NCI-H2081 treated with DMSO at 0.1 percent for 48 hours (cell line): ENCODE measurements at places on chromosomes 11 and 22.

DNA sequence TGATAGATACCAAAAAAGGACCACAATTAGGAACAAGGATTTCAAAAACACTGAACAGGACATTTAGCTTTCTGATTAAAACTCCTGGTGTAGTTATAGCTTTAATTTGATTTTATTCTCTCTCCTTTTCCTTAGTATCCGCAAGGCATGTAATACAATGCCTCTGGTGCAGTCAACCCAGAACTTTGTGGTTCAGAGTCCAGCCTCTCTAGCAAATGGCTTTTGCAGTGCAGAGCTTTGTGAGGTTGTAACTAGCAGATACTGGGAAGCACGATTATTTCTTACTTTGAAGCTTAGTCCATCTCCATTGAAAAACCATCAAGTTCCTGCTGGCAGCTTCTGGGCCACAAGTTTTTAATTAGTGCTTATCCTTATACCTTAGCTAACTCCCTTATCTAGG is 79.8 kb downstream of the GRIA4 start:
- DNase-seq = no peak

- no peak for DNase-seq
Observed at GRCh38 chr22:43345356-43345755, 2.2 kb upstream of the SCUBE1 start.

- no peak for DNase-seq
Observed at GRCh38 chr11:555227-555779, 5.2 kb downstream of the LMNTD2 start.

DNA sequence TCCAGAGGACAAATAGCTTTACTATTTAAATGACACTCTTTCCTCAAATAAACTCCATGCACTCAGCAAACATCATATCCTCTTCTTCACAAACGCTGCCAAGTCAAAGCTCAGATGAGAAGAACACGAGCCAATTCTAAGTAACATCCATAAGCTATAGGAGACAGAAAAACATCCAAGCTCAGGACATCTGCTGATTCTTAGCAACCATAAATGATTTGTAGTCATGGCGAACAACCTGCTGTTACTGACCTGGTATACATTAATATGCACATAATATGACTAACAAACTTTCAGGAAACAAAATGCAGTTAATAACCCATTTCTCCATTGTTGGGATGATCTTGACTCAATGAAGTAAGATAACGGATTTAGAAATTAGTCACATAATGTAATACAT is 6.7 kb downstream of the GALNT18 start:
- no peak for DNase-seq

DNA sequence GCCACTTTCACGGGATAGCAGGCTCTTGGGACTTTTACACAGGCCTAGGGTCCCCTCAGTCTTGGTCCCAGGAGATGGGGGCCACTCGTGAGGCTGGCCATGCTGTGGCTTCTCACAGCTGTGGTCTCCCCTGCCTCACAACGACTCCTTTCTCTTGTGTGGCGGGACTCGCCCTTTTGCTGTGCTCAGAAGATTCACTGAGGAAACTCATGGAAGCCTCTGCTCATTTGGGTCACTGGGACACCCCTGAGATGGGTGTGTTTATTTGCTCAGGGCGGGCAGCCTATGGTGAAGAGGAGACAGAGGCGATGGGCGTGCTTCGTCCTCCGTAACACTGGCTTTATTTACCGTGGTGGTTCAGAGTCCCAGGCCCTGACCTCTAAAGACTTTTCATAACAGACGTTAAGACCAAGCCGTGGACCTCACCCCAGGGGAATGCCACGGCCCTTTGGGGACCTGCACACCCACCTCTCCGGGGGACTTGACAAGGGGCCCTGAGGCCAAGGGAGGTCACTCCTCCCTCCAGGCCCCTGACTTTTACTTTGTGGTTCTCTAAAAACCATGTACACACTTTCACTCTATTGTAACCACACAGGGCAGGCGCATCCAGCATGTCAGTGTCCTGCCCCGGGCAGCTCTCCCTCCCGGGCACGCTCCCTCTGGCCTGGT is 15.5 kb downstream of the TEF start:
- no peak for DNase-seq

DNA sequence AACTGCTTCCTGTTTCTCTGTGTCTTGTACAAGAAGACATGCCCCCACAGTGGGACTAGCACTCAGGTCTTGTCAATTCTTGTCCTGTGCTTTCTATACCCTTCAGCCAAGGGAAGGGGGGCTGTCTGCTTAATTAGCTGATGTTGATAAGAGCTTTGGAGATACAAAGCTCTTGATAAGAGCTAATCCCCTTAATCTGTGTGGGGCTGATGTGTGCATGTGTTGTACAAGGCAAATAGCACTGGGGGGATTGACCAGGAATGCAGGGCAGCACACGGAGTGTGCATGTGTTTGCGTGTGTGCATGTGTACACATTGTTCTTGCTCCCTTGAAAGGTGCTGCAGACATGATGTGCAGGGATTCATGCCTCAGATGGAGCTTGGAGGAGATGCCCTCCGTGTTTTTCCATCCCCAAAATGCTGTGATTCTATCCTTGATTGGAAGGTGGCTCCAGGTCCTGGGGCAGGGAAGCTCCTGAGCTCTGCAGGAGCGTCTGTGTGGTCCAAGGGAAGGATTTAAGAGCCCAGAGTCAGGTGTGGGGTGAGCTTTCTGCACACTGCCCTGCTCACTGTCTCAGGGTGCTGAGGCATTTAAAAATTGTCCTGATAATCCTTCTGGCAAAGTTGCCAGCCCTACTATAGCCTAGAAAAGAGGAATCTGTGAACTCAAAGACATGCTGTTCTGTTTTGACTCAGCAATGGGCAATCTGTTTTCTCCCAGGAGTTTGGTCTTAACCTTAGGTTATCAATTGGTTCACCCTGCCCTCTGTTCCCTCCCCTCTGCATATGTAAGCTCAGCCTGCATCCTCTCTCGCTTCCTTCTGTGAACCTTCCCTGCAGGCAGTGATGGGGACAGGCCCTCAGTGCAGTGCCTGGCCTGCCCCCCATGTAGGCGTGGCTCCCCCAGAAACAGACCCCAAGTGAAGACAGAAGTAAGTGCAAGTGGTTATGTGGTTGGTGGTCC is 102.0 kb downstream of the GRIK4 start:
- no peak for DNase-seq

DNA sequence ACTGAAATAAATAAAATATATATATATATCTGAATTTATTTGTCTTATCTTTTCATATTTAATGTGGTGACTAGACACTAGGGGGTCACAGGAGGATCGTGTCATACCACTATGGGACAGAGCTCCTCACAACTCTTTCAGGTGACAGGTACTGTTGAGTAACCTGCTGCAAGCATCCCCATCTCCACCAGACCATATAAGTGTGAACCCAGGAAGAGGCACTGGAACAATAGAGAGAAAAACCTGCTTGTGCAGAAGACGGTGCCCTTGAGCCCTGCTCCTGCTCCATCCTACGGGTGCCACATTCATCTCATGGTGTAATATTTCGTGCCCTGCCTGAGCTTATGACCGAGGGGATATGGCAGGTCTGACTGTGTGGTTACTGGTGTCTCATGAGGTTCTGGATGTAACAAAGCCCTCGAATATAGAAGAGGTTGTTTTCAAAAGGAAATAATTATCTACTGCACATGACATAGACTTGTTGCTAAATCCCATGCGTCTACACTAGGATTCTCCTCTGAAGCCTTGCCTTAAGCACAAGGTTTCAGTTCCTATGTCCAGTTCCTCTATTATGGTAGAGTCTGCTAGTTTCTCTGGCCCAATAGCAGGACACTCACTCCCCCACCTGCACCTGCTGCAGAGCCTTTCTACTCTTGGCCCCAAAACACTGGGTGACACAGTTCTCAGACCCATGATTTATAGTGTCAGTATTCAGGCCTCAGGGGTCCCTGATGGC is 70.4 kb downstream of the GGTLC2 start:
- DNase-seq = no peak

DNA sequence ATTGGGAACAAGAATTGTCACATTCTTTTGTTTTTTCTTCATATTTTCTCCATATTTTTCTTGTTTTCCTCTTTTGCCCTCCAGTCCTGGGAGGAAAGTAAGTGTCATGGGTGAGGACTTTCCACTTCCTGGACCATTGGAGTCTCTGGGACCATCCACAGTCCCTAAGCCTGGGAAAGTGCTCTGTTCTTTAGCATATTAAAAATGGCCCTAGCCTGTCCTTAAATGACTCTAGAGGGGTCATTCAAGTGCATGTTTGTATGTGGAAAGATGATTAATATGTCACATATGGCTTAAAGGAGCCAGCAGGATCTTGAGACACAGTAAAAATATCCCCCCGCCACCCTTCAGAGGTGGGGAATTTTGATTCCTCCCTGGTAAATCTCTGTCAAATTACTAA is 20.1 kb upstream of the SCGB1D1 start:
- DNase-seq = no peak

DNA sequence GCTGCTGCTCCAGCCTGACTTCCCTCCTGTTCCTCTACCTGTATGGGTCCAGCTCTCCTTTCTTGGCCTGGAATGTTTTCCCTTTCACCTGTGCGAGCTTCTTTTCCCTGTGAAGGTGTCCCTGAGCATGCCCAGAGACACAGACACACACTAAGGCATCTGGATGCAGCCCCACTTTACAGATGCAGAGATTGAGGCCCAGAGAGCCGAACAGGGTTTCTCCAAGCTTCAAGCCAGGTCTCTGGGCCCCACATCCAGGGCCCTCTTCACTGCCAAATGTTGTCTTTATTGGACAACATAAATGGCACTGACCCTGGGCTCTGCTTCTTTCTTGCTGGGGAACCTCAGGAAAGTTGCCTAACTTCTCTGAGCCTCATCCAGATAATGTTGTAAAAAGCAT is 561.6 kb downstream of the MIAT start:
- DNase-seq = no peak

DNA sequence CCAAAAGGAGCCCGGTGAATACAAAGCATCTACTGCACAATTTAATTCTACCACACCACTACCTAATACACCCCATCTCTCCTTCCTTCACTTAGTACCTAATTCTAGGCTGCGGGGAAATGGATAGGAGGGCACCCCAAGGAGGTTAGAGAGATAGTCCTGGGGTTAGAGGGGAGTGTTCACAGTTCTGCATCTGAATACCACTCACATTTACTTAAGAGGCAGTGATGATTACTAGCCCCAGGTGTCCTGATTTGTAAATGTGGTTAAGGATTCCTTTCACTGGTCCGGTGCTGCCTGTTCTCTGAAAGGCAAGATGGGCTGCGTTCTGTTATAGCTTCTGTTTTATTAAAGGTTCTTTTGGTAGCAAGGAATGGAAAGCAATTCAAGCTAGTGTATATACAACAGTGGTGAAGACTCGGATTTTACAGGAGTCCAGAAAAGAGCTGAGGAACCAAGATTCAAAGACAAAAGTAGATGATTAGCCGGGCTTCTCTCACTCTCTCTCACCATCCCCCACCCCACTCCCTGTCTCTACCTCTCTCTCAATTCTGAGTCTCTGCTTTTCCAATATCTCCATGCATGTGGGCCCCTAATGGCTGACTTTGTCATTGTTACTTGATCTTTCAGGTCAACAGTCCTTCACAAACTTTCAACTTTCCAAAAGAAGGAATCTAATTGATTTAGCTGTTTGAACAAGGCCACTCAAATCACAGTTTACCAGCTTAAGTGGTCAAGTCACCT is 8.7 kb upstream of the KCNA4 start:
- DNase-seq = no peak

- no peak for DNase-seq
Observed at GRCh38 chr22:37187891-37188761, at the start of gene C1QTNF6. Gene C1QTNF6 (minus strand): TSS chr22:37188247. CDS start chr22:37188213, 34 bp downstream.

- DNase-seq = peak; percentile 28
Observed at GRCh38 chr11:1050581-1051355, 14.2 kb upstream of the MUC6 start.

DNA sequence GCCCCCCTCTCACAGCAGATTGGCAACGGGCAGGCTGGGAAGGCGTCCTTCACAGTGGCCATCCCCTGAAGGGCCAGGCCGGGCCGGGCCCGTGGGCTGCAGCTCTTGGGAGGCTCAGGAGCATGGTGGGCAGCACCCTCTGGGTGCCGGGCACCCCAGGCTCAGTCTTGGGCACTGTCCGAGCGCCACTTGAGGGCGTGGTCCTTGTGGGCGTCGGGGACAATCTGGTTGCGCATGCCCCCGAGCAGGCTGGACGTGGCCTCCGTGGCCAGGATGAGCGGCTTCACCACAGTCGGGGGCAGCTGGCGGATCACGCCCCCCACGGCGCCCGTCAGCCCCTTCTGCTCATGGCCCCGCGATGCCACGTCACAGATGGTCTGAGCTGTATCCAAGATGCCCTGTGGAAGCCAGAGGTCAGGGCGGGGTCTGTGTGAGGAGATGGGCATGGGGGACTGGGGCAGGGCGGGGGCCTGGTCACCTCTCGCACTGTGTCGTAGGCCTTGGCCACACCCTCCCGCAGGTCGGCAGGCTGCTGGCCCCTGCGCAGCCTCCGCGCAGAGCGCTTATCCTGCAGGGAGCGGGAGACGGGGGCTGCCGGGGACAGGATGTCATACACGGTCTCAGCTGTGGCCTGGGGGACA is 16.5 kb upstream of the EHD1 start:
- no peak for DNase-seq

DNA sequence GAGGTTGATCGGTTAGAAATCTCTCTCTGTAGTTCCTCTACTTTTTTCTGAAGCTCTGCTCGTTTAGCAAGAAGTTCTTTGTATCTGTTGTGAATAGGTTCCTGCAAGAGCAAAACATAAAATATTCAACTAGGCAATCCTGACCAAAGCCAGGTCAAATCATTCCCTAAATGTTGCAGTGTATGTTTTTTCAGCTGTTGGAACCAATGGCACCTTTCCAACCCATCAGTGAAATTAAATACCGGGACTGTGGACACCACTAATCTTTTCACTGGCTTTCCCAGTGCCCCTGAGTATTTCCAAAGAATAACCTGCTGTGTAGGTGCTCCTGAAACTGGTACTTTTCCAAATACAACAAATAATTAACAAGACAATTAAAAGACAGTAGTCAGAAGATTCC is 45.1 kb downstream of the CEP57 start:
- DNase-seq = no peak

GRCh38 chr11:2132874-2133240 is 6.3 kb downstream of the IGF2 start:
- DNase-seq = no peak

DNA sequence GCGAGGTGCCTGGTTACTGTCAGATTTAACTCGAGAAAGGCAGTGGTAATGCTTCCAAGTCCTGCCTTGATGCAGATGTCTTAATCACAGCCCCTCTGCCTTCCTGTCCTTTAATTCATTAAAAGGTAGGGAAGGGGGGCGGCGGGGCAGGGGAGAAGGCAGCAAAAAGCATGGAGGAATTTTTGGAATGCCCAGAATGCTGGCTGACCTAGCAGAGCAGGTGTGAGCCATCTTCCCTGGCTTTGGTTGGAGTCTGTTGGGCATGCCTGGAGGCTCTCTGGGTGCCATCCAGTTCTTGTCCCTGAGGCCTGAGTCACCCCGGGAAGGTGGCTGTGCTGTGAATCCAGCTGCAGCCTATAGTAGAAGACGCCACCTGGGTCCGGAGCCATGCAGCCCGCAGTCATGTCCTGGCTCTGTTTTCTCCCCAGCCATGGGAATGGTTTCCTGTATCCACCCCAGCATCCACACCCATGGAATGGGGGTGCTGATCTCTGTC is 15.6 kb downstream of the KIAA1671 start:
- no peak for DNase-seq
